ENCODE measurements at places on chromosomes 1 and 21.

- peak; percentile 63 for DNase-seq
Observed at GRCh38 chr1:228664399-228664914, 70.8 kb upstream of the RHOU start.

DNA sequence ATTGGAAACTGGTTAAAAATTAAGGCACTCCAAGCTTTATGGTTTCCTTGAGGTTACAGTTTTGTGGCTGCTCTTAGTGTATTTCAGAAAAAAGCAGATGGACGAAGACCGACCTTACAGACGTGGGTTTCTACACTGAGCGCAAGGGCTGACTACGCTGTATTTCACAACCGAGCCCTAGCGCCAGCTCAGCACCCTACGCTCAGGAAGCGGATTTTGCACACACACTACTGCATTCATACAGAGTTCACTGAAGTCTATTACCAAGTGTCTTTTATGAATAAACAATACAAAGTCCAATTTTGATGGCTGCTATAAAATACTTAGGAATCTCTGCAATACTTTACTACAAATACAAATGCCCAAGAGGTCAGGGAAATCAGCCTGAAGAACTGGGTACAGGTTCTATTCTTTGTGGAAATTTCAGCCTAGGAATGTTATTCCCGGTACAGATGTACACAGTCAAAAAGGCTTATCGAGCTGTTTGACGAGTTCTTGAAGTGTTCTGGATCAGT, 23.8 kb downstream of the PTTG1IP start:
- no peak for DNase-seq

GRCh38 chr1:17507915-17508314, 31.6 kb upstream of the ARHGEF10L start:
- no peak for DNase-seq

GRCh38 chr1:55195521-55196233, 19.5 kb downstream of the USP24 start:
- no peak for DNase-seq

DNA sequence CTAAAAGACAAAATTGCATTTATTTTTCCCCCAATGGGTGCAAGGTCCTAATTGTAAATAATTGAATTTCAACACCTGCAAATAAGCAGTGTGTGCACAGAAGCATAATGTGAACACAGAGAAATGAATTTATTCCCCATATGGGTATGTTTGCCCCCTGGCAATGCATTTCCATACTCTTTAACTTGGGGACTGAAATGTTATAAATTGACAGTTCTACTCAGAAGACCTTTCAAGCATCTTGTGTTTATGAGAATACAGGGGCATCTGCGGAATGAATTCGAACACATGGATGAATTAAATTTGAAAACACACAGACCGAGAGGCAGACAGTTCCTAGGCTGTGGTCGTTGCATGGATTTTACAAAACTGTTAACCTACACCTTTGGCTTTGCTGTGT, 3.5 kb downstream of the PBX1 start:
- DNase-seq = no peak

GRCh38 chr1:186717286-186717685, 37.1 kb upstream of the PTGS2 start:
- no peak for DNase-seq

DNA sequence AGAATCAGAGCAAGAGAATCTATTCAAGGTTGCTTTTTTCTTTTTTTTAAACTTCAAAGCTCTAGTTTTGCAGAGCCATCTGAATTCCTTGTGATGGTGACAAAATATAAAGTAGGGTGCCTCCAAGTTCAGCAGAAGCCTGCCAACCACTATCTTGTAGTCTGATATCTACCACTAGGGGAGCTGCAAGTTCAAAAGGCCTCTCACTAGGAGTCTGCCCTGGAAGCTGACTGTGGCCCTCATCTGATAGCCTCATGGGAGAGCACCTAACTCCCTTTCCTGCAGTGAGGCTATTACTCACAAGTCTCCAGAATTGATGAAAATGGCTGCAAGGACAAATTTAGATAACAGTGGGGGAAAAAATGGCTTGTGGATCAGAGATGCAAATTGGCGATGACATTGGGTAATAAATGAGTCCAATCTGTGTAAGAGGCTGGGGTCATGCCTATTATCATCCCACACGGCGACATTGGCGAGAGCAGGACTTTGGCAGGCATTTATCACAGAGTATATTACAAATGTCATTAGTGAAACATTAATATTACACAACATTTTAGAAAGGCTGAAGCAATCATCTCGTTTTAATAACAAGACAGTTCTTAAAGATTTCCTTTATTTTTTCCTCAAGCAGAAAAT, 10.7 kb upstream of the ZP4 start:
- no peak for DNase-seq

GRCh38 chr1:116377541-116378529, 4.8 kb downstream of the ATP1A1 start:
- peak; percentile 17 for DNase-seq
